ENCODE measurements at places on chromosomes 16 and 17.

DNA sequence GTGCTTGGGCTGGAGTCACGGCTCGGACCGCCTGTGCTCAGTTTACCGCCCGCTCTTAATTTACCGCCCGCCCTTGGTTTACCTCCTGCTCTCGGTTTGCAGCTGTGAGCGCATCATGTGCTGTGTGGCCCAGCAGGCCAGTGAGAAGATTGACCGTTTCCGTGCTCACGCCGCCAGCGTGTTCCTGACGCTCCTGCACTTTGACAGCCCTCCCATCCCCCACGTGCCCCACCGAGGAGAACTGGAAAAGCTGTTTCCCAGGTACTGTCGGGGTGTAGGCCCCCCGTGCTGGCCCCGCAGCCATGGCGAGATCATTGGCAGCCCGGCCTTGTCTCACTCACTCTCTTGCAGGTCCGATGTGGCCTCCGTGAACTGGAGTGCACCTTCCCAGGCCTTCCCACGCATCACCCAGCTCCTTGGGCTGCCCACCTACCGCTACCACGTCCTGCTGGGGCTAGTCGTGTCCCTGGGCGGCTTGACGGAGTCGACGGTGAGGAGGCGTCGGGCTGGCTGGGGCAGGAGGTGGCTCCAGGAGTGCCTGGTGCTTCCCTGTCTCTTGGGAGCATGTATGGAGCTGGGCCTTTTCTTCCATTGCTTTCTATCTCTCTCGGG is 89.3 kb upstream of the ZNF750 start:
- no peak for DNase-seq

GRCh38 chr17:28887871-28888471 is 9.6 kb downstream of the FLOT2 start:
- DNase-seq: no peak

DNA sequence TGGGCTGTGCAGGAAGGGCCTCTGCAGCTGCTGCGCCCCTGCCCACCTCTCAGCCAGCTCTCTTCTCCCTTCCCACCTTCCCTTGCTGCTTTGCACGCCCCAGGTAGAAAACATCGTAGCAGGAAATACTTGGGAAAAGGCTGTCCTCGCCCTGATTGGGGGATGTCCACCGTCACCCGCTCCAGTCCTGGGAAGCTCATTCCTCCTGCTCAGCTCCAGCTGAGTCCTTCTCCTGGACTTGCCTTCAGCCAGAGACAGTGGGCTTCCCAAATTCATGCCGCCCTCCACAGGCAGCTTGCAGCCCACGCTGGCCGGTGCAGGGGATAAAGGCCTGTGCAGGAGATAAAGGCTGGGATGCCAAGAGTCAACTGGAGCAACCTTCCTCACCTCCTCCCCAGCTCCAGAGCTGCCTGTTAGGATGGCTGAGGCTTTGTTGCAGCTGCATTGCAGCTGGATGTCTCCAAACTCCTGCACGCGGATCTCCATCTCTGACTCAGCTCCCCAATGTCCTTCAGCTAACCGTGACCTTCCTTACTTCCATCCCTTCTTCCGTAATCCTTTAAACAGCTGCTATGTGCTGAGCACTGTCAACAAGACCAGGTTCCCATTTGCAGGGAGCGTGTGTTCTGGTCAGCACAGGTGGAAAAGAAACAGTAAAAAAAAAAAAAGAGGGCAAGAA is 402.0 kb upstream of the TNRC6C start:
- no peak for DNase-seq

GRCh38 chr17:20706751-20707373 is 127.3 kb downstream of the CDRT15L2 start:
- no peak for DNase-seq

GRCh38 chr17:62626719-62627218 is 701 bp upstream of the MRC2 start:
- no peak for DNase-seq

GRCh38 chr16:11651796-11652195 is 16.5 kb upstream of the SNN start:
- no peak for DNase-seq

DNA sequence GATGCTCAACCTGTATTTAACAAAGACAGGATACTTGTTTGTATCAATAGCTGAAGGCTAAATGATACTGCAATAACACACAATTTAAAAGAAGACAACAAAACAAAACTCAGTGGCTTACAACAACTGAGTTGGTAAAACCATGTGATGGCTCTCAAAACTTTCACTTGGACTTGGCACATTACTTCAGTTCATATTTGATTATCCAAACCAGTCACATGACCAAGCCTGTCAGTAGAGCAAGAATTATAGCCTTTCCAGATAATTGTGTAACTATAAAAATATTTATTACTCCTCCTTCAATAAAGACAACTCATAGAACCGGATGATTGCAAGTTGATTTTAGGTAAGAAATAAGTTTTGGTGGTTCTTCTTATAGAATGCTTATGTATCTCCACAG is 56.8 kb downstream of the NQO1 start:
- no peak for DNase-seq

DNA sequence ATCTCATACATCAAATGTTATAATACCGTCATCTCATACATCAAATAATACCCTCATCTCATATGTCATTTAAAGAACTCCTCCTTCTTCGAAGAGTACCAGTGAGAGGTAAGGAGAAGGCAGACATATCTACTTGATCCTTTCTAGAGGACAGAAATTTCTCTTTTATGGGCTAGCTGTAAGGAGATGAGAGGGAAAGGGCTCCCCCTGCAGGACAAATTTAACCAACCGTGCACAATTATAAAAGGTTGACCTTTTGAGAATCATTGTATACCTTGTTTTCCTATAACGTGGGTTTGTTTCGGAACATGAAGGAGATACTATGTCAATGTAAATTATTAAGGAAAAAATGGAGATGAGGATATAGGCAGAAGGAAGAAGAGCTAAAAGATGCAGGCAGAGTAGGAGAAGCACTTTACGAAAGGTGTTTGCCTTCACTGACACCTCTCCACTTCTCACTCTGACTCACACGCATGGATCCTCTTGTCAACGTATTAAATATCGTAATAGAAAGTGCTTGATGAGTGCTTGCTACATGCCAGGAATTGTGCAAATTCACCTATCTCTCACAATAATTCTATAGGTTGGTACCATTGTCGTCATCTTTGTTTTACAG is 465.9 kb upstream of the ERCC4 start:
- DNase-seq: no peak

DNA sequence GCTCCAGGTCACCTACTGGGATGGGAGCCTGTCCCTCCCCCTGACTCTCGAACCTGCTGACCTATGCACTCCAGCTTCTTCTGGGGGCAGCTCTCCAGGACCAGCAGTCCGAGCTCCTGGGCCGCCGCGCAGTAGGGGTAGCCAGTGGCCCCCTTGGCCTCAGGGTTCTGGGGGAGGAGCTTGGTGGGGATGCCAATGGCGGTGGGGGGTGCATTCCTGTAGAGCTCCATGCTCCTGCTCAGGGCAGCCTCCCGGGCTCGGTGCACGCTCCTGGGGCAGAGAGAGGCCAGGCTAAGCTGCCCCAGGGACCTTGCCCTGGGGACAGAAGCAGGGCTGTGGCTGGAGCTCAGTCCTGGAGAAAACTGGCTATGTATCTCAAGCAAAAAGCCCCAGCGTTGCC is 7.7 kb upstream of the SPATA2L start:
- no peak for DNase-seq

- DNase-seq: no peak
Measured at GRCh38 chr17:37478187-37478586, 11.5 kb upstream of the DUSP14 start.

DNA sequence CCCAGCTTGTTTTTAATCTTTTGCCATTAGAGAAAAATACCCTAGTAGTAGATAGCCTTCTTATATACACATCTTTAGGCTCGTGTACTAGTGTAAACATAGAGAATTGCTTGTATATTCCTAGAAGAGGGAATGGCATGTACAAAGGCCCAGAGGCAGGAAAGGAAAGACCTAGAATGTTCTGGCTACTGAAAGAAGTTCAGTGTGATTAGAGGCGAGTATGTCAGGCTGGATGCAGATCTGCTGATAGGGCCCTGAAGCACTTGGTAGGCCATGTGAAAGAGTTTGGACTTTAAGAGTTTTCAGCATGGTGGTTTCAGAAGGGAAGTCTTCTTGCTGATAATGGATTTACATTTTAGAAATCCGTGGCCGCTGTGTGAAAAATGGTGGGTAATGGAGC is 17.4 kb downstream of the CTCF start:
- DNase-seq: no peak

GRCh38 chr17:50386510-50386909 is 10.8 kb downstream of the LRRC59 start:
- DNase-seq: no peak

DNA sequence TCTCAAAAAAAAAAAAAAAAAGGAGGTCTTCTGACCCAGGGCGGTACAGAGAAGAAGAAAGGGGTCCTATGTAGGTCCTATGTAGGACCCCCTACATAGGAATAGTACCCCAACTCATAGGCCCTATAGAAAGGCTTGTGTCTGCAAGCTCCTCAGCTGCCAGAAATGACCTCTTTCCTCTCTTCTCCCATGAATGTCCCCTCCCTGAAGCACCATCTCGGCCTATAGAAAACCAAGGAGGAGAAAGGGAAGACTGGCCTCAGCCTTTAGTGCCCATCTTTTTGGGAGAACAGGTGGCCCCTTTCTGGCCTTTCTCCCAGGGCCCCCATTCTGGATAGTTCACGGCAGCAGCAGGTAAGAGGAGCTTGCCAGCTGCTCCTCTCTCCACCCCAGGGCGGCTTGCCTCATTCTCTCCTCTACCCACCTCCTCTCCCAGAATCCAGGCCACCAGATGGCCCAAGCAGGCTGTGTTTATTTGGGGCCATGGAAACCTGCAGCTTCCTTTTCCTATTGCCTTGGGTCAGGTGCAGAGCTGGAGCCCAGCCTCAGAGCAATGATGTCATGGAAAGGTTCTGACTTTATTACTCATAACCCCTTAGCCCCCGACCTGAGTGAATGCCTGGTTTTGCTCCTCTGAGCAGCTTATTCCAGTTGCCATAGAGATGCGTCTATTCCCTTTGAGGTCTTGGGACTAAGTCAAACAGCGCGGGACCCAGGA is 1.6 kb upstream of the MRPL58 start:
- no peak for DNase-seq

GRCh38 chr16:72066747-72067146 is 3.7 kb downstream of the HPR start:
- DNase-seq: no peak

GRCh38 chr17:29133121-29133713 is 47.0 kb downstream of the MYO18A start:
- DNase-seq: no peak

GRCh38 chr17:28925912-28926365 is 23.1 kb upstream of the DHRS13 start:
- DNase-seq: peak; percentile 46

- peak; percentile 31 for DNase-seq
Measured at GRCh38 chr16:1309888-1310831, 724 bp downstream of the UBE2I start.

DNA sequence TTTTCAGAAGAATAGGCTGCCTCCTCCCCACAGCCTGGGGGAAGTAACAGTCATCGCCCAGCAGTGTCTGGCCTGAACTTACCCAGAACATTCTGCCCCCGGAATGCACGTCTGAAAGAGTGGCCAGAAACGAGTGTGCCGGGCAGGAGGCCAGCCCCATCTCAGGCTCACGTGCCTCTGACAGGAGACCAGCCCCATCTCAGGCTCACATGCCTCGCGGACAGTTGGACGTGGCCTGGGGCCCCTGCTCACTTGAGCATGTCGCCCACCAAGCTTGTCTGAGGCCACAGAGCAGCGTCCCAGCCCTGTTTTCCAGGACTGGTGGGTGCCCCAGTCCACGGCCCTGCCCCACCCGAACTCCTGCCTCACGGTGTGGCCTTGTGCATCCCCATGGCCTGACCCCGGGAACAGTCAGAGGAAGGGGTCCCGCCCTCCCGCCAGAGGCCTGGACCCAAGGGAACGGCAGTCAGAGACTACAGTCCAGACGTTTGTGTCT is 16.3 kb upstream of the CDH15 start:
- no peak for DNase-seq

DNA sequence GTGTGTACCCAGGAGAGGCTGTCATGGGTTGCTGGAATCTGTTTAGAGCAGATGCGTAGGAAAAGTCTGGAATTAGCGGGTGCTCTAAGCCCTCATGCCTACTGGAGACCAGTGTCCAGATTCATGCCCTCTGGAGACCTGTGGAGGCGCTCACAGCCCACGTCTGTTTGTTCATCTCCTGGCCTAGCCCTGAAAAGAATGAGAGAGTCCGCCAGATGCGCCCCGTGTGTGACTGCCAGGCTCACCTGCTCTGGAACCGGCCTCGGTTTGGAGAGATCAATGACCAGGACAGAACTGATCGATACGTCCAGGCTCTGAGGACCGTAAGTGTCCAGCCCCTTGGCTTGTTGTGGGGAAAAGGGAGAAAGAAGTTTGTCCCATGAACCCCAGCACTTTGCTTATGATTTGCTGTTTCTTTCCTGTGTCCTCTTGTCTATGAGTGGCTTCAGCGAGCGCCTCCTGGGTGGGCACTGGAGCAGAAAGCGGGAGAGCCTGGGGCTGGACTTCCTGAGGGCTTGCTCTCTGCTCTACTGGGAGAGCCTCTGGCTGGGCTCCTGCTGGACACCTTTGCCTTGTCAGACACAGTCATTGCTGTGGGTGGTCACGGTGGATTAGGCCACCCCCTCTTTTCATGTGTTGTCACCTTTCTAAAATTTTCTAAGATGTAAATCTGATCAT is 35.3 kb downstream of the PRMT7 start:
- DNase-seq: no peak

DNA sequence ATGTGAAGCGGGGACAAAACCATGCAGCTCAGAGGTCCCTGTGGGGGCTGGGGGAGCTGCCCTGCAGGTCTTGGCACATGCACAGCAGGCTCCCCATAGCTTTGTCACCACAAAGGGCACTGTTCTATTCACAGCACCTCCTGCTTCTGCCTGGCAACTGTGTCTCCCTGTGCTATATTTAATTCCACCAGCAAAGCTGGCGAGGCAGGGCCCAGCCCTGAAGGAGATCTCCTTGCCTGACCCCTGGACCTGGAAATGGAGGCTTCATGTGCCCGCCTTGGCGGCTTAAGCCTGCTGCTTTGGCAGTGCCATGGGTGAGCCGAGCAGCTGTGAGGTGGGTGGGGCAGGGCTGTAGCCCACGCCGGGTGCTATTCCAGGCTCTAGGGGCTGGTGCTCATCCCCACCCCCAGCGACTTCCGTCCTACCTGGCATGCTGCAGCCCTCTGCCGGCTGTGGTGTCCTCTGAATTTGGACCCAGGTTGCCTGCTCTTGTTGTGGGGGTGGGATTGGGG is 6.8 kb downstream of the LDHD start:
- DNase-seq: no peak

DNA sequence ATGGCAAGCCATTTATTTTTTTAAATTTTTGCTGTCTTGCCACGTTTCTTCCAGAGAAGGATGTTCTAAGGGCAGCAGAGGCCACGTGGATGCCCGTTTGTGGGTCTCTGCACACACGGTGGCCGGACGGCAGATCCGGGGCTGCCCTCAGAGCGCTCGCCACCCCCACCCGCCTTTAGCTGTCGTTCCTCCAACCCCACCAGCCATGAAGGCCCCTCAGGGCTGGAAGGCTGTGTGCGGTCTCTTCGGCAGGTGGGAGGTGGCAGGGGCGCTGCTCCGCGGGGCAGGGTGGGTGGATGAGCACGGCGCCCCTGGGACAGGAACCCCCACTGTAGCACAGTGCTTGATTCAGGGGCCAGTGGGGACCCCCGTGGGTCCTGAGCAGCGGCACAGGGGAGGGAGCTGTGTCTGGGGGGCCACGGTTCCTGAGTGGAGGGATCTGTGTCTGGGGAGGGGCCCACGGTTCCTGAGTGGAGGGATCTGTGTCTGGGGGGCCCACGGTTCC is 49.7 kb downstream of the ZFPM1 start:
- no peak for DNase-seq

- no peak for DNase-seq
Measured at GRCh38 chr17:39705786-39706348, 6.0 kb downstream of the ERBB2 start.
